ENCODE measurements at places on chromosomes 3 and 15.
A peak's percentile ranks its signal among the peaks of the same experiment; 100 is the strongest.

DNA sequence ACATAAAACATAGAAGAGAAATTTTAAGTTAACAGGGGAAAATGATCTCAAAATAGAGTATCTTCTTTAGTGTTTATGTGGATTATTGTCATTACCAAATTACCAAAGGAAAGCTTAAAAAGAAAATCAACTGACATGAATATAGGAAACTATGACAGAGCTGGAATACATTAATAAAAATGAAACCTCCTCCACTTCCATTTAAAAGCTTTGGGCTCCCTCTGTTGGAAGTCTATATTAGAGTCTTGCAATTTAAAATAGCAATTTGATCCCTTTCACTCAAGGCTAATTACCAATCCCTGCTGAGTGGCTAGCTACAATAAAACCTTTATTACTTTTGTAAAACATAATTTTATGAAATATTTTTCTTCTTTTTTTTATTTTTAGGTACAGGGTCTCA is 61.4 kb upstream of the IMPG2 start:
- no peak for DNase-seq

DNA sequence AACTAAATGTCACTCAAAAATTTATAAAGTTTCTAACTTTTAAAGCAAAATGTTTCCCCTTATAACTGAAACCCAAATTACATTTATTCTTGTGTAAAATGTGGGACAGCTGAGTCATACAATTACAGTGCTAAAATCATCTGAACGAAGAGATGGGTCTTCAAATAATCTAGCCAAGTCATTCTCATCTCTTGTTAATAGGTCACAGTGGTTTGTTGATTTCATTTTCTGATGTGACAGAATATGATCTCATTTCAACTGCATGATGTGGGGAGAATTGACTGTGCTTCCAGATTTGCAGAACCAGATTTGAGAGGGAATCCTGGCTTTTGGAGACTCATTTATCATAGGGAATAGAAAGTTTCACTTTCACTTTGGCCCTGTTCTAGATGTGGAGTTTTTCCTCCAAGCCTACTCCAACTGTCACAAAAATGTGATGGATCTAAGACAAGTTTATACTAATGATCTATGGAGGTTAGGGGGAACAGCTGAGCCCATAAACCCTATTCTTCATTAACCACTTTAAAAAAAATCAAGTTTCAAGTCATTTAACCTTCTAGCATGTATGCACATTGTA is 685.0 kb downstream of the PDCD6IP start:
- no peak for DNase-seq

GRCh38 chr3:128349963-128350599 is 116.6 kb downstream of the DNAJB8 start:
- no peak for DNase-seq

GRCh38 chr15:67501836-67502461 is 19.0 kb upstream of the C15orf61 start:
- no peak for DNase-seq

DNA sequence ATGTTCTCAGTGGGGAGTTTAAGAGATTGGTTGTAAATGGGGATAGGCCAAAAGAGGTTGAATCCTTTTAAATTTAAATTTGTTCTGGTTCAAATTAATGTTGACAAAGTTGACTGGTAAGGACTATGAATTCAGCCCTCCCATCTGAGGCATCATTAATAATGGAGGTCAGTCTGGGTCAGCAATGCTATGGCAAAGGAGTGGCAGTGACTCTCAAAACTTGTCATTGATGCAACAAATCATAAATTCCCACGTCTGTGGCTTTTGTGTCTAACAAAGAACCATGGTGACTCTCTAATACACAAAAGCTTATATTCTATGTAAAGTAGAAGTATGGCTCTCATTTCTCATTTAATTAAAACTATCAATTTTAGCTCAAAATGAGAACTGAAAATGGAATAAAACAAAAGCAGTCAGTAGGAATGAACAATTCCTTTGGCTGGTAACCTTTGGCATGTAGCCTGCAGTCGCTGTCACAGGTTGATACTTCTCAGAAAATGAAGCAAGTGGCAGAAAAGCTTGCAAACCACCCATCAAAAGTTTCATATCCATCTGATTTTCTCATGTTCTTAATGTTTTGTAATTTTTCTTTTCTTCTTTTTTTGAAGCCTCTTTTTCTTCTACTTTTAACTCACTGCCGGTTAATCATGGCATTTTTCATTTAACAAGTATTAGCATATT is 12.2 kb upstream of the ZBED2 start:
- no peak for DNase-seq

GRCh38 chr3:173003471-173003870 is 137.6 kb downstream of the SPATA16 start:
- DNase-seq, result no peak

GRCh38 chr3:15979495-15979894 is 181.7 kb upstream of the ANKRD28 start:
- no peak for DNase-seq

DNA sequence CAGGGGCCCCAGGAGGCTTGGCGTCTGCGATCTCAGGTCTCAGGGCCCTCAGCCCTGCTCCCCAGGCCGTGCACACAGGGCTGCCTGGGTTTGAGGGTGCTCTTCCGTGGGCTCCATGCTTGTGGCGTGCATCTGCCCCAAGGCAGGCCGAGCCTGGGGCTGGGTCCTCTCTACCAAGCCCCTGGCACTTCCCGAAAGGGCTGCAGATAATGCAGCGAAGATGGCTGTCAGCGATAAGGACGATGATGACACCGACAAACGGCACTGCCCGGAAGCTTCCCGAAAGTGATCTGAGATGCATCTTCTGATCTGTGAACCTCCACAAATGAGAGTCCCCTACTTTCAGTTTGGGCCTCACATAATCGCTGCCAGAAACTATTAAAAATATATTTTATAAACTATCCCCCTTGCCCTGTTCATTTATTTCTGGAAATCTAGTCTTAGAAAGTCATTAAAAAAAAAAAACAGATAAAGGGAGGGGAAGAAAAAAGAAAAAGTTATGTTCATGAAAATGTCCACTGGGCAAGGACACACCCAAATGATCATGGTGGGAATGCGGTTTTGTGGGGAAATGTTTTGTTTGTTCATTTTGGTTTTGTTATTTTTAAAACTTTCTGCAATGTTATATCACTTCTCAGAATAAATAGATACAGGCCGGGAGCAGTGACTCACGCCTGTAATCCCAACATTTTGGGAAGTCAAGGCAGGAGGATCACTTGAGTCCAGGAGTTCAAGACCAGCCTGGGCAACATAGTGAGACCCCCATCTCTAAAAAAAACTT is 51.5 kb downstream of the RPN1 start:
- DNase-seq, result no peak

DNA sequence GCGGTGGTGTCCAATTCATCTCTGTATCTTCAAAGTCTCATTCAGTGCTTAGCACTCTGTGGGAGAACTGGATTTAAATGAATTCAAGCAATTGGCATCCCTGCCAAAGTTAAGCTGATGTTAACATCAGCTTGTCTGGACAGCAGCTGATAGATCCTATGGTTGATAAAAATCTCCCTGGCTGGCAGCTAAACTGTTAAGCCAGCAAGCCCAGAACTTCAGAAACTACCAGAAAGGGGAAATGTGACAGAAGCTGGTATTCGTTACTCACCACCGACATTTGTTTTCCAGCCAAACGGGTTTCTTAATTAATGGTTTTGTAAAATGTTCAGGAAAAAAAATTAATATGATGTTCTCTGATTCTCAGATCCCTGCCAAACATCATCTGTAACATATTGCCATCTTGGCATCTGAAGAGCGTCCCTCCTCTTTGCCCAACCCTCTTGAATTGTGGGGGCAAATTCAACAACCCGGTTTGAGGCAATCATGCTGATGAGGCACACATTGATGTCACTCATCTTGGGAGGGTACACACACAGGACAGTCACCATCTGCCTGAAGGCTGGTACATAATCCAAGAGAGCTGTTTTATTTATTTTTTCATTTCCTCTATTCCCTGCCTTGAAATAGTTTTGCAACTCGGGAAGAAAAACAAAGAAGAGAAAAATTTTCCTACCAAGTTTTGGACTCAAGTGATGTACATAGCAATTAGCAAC is 76.3 kb upstream of the ABHD17C start:
- DNase-seq, result no peak

GRCh38 chr3:58568572-58569286 is 8.5 kb downstream of the FAM107A start:
- DNase-seq, result peak; percentile 57

DNA sequence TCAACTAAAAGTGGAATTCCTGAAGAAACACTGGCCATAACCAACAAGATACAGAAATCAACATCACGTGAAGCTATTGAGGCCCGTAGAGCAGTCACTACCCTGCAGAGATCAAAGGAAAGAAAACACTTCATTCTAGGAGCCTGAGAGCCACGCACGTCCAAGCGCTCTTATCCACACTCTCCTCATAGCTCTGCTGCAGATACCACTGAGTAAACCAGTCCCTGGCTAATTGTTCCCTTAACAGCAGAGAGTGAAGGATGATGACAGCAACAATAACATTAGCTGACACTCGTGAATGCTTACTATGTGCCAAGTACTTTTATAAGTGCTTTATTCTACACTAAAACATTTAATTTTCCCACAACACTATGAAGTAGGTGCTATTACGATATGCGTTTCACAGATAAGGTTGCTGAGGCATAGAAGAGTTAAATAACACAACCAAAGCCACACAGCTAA is 271.0 kb upstream of the GADL1 start:
- no peak for DNase-seq

DNA sequence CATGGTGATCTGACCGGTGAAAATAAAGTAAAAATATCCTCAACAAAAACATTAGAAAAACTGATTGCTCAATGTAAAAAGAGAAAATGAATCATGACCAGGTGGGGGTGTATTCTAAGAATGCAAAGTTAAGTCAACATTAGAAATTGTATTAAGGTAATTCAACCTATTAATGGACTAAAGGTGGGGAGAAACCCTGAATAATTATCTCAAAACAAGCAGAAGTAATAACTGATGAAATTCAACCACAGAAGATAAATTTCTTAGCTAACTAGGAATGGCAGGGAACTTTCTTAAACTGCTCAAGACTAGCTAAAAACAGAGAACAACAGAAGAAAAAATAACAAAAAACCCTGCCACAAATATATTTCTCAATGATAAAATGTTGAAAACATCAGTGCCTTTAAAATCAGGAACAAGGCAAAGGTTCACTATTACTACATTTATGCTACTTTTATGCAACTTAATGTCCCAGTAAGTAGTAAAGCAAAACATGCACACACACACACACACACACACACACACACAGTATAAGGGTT is 204.4 kb upstream of the THBS1 start:
- DNase-seq, result no peak

DNA sequence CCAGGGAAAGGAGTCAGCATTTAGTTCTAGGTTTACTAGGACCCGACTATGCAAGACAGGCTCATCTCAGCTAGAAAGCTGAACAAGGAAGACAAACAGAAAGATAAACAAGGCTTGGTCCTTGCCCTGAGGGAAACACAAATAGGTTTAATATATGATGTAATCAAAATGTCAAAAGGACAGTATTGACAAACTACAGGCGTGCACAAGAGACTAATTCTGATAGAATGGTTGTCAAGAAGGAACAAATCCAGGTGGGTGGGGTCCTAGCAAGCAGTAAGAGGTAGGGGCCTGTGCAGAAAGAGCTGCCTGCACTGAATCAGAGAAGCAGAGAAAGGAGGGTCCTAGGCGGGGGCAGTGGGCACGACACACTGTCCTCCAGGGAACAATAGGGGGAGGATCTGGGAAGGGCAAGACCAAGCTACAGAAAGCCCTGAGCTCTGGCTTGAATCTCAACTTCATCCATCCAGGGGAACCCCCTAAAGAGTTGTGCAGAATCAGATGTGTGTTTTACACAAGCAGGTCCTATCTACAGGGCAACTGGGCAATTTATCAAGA is 23.4 kb downstream of the RFTN1 start:
- DNase-seq, result no peak

GRCh38 chr3:8793242-8793641 is 23.8 kb upstream of the OXTR start:
- no peak for DNase-seq

DNA sequence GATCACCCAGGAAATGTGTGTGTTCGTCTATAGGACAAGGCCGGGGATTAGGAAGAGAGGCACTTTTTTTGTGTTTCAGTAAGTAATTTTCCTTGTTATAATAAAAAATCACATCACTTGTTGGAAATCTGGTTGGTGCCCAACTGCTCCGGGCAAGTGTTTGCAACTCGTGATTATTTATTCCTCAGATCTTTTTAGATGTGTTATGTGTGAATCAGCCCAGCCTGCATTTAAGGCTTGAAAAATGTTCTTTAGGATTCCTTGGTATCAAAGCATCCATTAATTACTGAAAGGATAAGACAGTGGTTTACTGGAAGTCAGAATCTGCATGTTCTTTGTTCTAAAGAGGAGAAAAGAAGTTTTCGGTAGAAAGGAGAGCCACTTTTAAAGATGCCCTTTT is 345.6 kb downstream of the FEZF2 start:
- no peak for DNase-seq

DNA sequence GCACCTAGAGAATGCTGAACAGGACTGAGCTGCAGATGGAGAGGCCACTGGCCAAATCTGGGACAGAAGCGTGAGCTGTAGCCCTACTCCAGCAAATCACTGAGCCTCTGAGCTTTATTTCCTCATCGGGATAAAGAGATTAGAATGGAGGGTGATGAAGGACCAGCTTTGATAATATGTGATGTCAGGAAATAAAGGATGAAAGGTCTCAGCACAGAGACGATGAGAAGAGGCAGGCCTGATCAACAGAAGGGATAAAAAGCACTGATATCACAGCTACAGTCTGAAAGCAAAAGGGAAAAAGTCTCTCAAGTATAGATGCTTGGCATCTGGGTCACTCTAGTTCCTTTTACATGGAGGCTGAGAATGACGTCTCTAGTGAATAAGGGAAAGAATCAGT is 70.0 kb downstream of the DHX30 start:
- no peak for DNase-seq

DNA sequence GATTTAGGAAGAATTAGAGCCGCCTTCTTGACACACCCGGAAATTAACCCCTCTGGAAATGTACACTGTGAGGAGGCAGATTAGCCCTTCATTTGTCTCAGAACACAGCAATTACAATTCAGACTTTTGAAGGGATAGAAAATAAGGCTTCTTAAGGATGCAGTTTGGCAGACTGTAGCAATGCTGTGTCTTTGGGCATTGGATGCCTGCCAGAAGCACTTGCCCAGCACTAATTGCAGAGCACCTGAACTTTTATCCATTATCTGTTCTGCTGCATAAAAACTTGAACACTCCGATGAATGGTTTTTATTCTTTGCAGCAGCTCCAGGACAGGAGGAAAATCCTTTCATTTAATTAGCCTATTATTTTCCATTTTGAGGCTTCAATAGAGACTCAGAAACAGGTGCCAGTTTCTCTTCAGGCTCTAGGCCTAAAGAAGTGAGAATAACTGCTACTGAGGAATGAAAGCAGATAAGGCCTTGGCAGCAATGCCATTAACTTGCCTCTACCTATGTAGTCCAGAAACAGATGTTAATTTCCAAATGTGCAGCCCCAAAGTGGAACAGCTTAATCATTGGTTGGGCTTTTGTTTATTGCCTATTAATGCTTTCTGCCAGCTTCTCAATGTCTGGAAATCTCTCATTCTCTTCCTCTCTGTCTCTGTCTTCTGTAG is 418.5 kb downstream of the NSUN3 start:
- DNase-seq, result no peak

- DNase-seq, result no peak
These were observed 887.4 kb downstream of the FHIT start for GRCh38 chr3:60363817-60364216.

- DNase-seq, result no peak
These were observed 25.4 kb downstream of the ACP3 start for GRCh38 chr3:132342610-132343009.

All from activated T-helper 1 cell treated with anti-CD3 and anti-CD28 coated beads, Interleukin-2, amount 50 U/mL, for 16 hours (primary cell).